ENCODE measurements at places on chromosomes 5 and 9.

DNA sequence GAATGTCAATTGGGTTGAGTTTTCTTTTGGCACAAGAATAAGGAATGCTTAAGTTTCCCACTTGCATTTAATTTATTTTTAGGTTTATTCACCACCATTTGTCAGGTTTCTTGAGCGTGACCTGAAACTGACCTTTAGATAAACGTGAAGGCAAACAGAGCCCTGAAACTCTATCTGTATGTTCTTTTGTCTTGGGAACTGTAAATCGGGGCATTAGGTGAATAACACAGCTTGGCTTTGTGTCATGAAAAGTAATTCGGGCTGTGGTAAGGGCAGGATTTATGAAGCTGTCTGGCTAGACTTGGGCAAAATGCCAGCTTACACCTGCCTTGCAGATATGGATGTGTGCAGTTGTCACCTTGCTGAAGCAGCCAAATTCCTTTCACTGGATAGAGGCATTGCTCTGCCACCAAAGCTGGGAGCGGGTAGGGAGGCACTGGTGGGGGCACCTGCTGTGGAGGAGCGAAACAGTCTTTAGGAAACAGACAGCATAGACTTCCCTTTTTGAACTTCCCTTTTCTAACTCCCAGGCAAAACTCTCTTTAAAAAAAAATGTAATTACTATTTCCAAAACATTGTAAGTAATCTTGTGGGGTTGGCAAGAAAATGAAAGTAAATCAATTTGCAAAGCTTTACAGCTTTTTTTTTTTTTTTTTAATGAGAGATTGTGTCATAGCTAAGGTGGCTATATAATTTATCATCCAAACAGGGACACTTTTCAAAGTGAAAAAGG lies 545.2 kb downstream of the CSNK1G3 start:
- no peak for DNase-seq

- no peak for DNase-seq
These were observed 124.1 kb upstream of the OTULINL start for GRCh38 chr5:14457476-14457875.

DNA sequence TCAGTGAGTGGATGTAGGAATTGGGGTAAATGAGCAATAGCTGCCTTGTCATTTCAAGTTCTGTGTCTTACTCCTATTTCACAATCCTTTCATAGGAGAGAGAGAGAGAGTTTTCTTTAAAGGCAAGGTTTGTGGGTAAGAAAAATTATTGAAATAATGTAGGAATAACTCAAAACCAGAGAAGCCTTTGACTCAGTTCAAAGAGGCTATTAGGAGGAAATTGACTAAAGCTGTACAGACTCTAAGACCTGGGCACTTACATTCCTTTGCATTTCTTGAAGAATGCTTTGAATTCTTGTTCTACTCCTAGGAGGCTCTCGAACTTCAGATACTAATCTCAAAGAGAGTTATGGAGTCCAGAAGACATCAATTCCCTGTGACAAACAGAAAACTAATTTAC lies 257.1 kb downstream of the FBXL7 start:
- DNase-seq: no peak

DNA sequence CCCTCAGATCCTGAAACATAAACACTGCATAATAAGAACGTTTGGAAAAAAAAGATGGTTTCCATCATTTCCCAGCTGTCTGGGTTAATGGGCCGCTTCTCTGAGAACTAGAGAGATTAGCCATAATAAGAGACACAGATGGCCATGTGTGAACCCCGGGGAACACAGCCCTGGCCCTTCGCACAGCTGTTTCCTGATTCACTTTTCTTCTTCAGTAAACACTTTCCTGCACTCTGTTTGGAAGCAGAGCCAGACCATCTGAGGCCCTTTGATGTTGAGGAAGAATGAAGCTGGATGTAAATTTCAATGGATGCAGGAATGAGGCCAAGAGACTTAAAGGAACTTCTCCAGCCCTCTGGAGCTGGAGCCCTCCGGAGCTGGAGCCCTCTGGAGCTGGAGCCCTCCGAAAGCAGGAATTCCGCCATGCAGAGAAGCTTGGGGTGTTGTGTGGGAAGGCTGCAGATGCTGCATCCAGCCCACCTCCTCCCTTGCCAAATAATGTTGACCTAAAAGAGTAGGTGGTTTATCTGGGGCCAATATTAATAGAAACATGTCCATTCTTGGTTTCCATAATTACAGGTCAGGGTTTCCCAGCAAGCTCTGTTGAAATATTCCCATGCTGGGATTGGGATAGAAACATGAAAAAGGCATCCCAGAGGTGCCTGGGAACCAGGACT lies 218.9 kb downstream of the NXNL2 start:
- no peak for DNase-seq

- DNase-seq: no peak
These were observed 388.5 kb downstream of the GABRG2 start for GRCh38 chr5:162456086-162456485.

- DNase-seq: no peak
These were observed 38.6 kb downstream of the HTR4 start for GRCh38 chr5:148615644-148616275.

GRCh38 chr5:55546947-55547346 lies 12.2 kb upstream of the PLPP1 start:
- DNase-seq: no peak

DNA sequence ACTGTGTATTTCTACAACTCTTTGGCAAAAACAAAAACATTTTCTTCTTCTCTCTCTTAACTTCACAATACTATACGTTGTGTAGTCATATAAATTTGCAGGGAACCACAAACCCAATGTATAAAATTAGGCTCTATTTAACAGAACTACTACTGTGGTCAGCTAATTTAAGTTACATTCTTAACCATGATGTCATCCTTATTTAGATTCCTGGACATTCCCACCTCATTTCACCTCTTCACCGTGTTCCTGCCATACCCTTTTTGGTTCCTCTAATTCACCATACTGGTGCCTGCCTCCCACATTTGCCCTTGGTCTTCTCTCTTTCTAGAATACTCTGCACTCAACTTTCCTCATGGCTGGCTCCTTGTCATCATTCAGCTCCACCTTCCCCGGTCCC lies 75.7 kb upstream of the SH3GL2 start:
- DNase-seq: no peak

DNA sequence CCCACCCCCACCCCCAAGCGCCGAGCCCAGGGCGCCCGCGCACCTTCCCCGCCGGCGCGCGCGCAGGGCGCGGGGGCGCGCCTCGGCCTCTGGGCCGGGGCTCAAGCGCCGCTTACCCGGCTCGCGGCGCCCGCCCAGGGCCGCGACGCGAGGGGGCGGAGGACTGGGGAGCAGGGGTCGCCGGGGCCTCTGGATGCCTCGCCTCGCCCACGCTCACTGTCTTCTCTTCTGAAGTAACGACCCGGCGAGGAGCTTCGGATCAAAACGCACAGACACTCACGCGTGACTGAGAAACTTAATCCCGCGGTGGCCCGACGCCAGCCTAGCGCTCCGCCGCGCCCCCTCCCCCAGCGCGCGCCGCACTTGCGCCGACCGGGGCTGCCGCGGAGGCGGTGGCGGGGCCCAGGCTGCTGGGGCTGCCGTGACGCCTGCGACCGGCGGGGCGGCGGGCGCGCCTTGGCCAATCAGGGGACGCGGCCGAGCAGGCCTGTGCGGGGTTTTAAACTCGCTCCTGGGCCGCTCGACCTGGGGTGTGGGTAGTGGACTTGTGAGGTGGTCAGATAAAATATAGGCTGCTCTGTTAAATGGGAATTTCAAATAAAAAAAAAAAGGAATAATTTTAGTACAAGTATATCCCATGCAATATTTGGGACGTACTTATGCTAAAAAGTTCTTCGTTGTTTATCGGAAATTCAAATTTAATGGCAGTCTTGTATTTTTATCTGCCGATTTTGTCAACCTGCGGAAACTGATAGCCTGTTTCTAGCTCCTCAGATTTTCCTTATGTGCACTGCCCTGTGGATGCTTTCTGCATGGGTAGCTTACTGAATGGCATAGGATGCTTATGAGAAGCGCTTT lies at the start of gene MPDZ:
MPDZ (minus strand) TSS at position 409 of the 858 bp plus-strand sequence. CDS start 29,377 bp downstream, outside the sequence.
- DNase-seq: no peak

DNA sequence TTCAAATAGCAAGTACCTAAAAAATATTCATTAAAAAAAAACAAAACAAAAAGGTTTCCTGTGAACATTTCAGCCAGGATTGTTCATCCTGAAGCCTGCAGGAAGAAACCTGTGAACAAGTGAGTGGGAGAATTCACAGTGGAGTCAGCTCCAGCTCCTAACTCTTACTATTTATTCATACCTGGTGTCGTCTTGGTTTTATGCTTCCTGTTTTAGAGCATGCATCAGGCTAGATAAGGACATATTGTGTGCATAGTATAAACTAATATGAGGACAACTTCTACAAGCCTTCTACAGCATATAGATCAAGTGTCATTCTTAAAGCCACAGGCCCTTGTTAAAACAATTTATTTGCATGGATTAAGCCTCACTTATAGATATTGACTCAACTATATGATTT lies 169.9 kb downstream of the EFNA5 start:
- no peak for DNase-seq
